Thoracic aorta (tissue), 2 donors: ENCODE measurements at places on chromosomes 6 and 20.
A peak's percentile ranks its signal among the peaks of the same experiment; 100 is the strongest.

- H3K4me3 ChIP-seq: no peak overlapping the region
- no peaks in the 10 kb centered on the region for H3K27me3 ChIP-seq
- no peak overlapping the region for H3K27ac ChIP-seq
- no peak for DNase-seq
- H3K36me3 ChIP-seq: no peaks in the 10 kb centered on the region
Observed at GRCh38 chr6:166728884-166729530, 102.0 kb upstream of the RPS6KA2 start.

DNA sequence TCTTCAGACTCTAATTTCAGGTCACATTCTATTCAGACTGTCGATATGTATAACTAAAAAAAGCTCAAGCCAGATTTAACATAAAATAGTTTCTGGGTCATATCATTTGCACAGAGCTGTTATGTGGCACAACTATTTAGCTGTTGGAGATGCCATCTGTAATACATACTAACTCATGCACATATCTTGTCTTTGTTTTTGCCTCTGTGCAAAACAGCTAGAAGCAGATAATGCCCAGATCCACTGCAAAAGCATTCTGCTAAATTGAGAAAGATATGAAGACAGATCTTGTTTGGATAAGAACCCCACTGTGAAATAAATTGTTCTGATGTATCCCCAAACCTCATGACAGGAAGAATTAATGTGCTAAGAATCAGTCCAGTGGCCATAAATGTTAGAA lies 522.8 kb upstream of the AGPAT4 start:
- H3K27me3 ChIP-seq: no peaks in the 10 kb centered on the region
- no peak for DNase-seq
- H3K27ac ChIP-seq: no peak overlapping the region
- H3K36me3 ChIP-seq: no peaks in the 10 kb centered on the region
- no peaks in the 10 kb centered on the region for H3K4me1 ChIP-seq

- H3K36me3 ChIP-seq: no peaks in the 10 kb centered on the region
- no peak for DNase-seq
- H3K4me3 ChIP-seq: no peak overlapping the region
- no peak overlapping the region for H3K27ac ChIP-seq
- H3K4me1 ChIP-seq: no peaks in the 10 kb centered on the region
Observed at GRCh38 chr6:142803032-142803431, 141.9 kb downstream of the HIVEP2 start.

- no peak for DNase-seq
- H3K4me1 ChIP-seq: no peaks in the 10 kb centered on the region
- H3K27me3 ChIP-seq: no peaks in the 10 kb centered on the region
Observed at GRCh38 chr20:24798930-24799705, 150.0 kb upstream of the CST7 start.

GRCh38 chr6:25454136-25454535 lies 175.0 kb downstream of the CARMIL1 start:
- H3K4me1 ChIP-seq: peaks cover 9% of the 10 kb centered on the region
- no peak overlapping the region for H3K27ac ChIP-seq
- H3K36me3 ChIP-seq: peaks cover 4% of the 10 kb centered on the region
- H3K4me3 ChIP-seq: no peak overlapping the region

DNA sequence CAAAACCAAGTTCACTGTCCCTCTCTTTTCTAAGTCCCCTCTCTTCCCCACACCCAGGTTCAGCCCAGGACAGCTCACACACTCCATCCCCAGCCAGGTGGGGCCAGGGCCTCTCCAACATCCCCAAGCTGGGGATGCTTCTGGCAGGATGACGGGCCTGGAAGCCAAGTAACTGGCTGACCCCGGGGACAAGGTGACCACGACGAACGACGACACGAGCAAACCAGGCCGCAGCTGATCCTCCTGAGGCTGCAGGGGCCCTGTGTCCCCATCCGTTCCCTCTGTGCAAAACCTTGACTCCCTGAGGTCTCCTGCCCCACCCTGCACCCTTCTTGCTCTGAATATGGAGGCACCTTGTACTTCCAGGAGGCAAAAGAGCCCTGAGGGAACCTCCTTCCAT lies 11.6 kb upstream of the PLG start:
- no peak overlapping the region for H3K27ac ChIP-seq
- no peak for DNase-seq

DNA sequence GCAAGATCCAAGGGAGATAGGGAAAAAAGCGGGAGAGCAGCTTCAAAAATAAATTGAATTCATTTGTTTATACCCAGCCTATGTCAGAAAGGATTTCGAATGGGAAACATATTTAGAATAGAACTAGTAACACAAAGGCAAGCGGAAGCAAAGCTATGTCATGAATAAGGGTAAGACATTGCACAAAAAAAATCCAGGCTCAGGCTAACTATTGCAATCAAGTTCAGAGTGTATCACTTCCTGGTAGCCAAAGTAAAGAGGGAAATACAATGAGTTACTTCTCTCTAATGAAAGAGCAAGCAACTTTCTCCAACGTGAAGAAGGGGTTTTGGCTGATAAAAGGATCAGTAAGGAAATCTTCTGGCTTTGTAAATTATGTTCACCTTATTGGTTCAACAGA lies 212.8 kb downstream of the ZMYND8 start:
- H3K27ac ChIP-seq: no peak overlapping the region
- H3K4me3 ChIP-seq: no peak overlapping the region
- H3K36me3 ChIP-seq: no peaks in the 10 kb centered on the region
- H3K4me1 ChIP-seq: no peaks in the 10 kb centered on the region

DNA sequence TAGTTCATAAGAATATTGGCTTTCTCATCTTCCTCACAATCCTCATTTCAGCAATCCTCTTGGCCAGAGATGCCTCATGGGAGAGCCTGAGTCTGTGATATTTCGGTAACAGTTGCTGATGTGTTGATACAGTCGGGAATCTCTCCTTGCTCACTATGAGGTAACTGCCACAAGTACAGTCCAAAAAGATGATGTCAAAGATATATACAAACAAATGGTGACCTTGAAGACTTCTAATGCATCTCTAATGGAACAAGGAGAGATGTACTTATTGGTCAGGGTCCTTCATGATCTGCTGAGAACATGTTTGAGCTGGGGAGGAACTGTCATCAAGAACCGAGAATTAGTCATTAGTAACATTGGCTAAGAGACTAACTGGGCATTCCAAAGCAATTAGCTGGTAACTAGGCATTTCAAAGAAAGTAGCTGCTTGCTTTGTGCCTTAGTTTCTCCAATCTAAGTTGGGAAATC lies 56.1 kb downstream of the FILIP1 start:
- peaks cover 44% of the 10 kb centered on the region for H3K4me1 ChIP-seq
- DNase-seq: no peak
- no peaks in the 10 kb centered on the region for H3K27me3 ChIP-seq
- H3K27ac ChIP-seq: peak overlapping the region; percentile 58
- peak overlapping the region; percentile 8 for H3K4me3 ChIP-seq

DNA sequence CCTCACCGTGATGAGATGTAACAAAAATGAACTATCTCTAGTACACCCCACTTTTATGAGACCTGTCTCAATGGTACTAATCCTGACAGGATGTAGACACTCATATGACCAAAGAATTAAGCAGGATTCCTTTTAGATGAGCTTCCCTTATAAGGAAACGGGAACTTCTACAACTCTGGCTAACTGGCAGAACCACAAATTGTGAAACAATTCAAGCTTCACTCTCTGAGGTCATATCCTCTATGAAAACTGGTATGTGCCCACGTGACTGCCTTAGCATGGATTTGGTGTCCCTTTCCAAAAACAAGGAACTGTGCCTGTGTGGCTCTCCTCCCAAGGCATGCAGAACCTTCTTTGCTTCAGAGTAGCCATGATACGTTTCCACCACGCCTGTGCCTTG lies 14.1 kb upstream of the CPNE5 start:
- H3K4me1 ChIP-seq: peaks cover 6% of the 10 kb centered on the region
- H3K27me3 ChIP-seq: no peaks in the 10 kb centered on the region
- peaks cover 2% of the 10 kb centered on the region for H3K36me3 ChIP-seq
- H3K4me3 ChIP-seq: no peak overlapping the region

- DNase-seq: no peak
- no peak overlapping the region for H3K4me3 ChIP-seq
- H3K36me3 ChIP-seq: no peaks in the 10 kb centered on the region
- H3K27ac ChIP-seq: no peak overlapping the region
Observed at GRCh38 chr20:57417830-57418780, 26.9 kb downstream of the RBM38 start.

DNA sequence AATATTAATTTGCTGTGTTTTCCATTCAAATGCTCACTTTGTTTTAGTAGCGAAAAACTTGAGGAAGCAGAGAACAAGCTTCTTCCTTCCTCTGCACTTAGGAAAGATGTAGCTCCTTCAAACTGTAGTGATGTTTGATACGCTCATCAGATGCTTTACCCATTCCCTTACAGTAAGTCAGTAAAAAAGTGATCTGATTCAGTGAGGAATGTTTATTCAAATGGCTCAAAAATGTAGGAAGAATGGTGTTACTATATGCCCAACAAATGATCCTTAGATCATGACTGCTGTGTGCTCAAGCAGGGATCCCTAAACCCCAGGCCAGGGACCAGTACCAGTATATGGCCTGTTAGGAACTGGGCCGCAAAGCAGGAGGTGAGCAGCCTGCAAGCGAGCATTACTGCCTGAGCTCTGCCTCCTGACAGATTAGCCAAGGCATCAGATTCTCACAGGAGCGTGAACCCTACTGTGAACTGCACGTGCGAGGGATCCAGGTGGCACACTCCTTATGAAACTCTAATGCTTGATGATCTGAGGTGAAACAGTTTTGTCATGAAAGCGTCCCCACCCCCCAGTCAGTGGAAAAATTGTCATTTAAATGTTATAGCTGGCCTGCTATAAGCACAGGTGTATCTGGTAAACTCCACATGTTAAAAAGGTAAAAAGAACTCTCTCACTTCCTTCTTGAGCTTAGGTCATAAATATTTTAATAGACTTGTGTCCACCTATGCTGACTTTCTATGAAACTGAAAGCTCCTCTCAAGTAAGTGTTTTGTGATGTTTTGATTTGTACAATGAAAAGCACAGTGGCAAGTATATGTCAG lies 187.2 kb downstream of the FOXC1 start:
- no peaks in the 10 kb centered on the region for H3K27me3 ChIP-seq
- no peak for DNase-seq
- peak overlapping the region; percentile 57 for H3K27ac ChIP-seq
- peaks cover 36% of the 10 kb centered on the region for H3K4me1 ChIP-seq
- no peaks in the 10 kb centered on the region for H3K36me3 ChIP-seq

GRCh38 chr20:53941680-53942471 lies 128.5 kb downstream of the BCAS1 start:
- no peak overlapping the region for H3K27ac ChIP-seq

GRCh38 chr20:37123441-37123840 lies 27.6 kb upstream of the RBL1 start:
- H3K4me1 ChIP-seq: no peaks in the 10 kb centered on the region
- H3K27ac ChIP-seq: no peak overlapping the region
- no peaks in the 10 kb centered on the region for H3K27me3 ChIP-seq
- H3K36me3 ChIP-seq: no peaks in the 10 kb centered on the region

DNA sequence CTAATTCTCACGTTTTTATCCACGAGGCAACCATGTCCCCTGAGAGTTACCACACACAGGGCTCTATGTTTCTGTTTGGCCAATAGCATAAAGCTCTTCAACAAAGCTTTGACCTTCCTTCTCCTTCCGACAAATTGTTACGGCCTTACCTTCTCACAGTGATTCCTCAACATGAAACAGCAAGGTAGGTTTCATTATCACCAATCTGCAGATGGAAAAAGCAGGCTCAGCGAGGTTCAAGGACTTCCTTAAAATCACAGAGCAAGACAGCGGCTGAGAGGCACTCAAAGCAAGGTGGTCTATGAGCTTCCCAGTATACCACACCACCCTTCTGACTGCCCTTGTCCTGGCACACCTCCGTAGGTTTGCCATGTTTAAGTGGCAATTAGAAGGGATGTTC lies 360.0 kb downstream of the CD83 start:
- H3K4me3 ChIP-seq: peak overlapping the region; percentile 39
- peaks cover 31% of the 10 kb centered on the region for H3K4me1 ChIP-seq
- no peaks in the 10 kb centered on the region for H3K27me3 ChIP-seq
- DNase-seq: no peak
- H3K36me3 ChIP-seq: no peaks in the 10 kb centered on the region

DNA sequence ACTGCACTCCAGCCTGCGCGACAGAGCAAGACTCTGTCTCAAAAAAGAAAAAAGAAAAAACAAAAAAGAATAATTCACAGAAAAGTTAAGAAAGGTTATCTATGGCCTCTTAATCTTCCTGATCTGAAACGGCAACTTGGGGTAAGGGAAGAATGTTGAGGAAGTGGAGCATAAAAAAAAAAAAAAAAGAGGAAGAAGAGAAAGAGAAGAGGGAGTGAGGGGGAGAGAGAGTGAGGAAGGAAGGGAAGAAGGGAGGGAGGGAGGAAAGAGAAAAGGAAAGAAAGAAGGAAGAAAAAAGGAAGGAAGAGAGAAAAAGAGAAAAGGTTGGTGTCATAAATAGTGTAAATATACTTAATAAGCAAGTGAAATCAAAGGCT lies 68.9 kb upstream of the NCOA3 start:
- DNase-seq: no peak
- no peak overlapping the region for H3K27ac ChIP-seq
- H3K36me3 ChIP-seq: no peaks in the 10 kb centered on the region
- H3K27me3 ChIP-seq: no peaks in the 10 kb centered on the region
- H3K4me3 ChIP-seq: no peak overlapping the region
- no peaks in the 10 kb centered on the region for H3K4me1 ChIP-seq

- no peaks in the 10 kb centered on the region for H3K36me3 ChIP-seq
- no peak overlapping the region for H3K27ac ChIP-seq
- H3K27me3 ChIP-seq: no peaks in the 10 kb centered on the region
- no peak overlapping the region for H3K4me3 ChIP-seq
Observed at GRCh38 chr6:30091577-30092381, 16.2 kb upstream of the RNF39 start.

DNA sequence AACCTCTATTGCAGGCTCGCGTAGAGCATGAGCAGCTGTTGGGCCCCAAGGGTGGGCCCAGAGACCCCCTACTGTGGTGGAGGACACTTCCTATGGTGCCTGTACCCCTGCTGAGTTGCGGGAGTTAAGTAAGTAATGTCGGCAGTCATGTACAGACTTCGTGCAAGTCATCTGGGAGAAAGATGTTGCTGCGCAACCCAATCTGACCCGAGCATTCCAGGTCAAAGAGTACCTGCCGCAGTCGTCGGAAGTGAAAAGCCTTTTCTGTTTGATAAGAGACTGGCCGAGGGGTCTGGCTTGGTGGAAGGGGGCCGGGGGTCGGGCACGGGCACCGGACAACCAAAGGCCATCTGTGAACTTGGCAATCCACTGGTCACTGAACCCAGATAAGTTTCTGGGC lies 44.3 kb downstream of the OR2B6 start:
- no peak overlapping the region for H3K27ac ChIP-seq
- no peaks in the 10 kb centered on the region for H3K27me3 ChIP-seq
- DNase-seq: no peak
- no peak overlapping the region for H3K4me3 ChIP-seq
- H3K4me1 ChIP-seq: no peaks in the 10 kb centered on the region
- H3K36me3 ChIP-seq: no peaks in the 10 kb centered on the region

DNA sequence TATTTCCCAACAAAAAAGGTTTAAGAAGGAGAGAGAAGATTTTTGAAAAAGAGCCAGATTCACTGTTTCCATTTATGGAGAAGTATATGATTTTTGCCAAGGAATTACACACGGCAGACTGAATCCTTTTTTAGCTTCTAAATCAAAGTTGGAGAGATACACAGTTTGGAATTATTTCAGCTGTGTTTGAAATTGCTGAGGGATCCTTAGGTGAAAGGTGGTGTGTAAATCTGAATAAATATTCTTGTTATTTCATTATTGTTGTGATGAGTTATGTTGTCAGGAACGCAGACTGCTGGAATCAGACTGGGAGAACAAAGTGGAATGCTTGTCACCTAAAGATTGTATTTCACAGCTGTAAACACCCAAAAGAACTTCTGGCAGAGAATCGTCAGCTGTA lies 168.5 kb upstream of the AKIRIN2 start:
- no peak overlapping the region for H3K27ac ChIP-seq
- no peaks in the 10 kb centered on the region for H3K36me3 ChIP-seq
- no peak for DNase-seq
- H3K4me1 ChIP-seq: no peaks in the 10 kb centered on the region
- no peak overlapping the region for H3K4me3 ChIP-seq
